GM19239 (cell line): ENCODE measurements at places on chromosomes 7 and 10.

DNA sequence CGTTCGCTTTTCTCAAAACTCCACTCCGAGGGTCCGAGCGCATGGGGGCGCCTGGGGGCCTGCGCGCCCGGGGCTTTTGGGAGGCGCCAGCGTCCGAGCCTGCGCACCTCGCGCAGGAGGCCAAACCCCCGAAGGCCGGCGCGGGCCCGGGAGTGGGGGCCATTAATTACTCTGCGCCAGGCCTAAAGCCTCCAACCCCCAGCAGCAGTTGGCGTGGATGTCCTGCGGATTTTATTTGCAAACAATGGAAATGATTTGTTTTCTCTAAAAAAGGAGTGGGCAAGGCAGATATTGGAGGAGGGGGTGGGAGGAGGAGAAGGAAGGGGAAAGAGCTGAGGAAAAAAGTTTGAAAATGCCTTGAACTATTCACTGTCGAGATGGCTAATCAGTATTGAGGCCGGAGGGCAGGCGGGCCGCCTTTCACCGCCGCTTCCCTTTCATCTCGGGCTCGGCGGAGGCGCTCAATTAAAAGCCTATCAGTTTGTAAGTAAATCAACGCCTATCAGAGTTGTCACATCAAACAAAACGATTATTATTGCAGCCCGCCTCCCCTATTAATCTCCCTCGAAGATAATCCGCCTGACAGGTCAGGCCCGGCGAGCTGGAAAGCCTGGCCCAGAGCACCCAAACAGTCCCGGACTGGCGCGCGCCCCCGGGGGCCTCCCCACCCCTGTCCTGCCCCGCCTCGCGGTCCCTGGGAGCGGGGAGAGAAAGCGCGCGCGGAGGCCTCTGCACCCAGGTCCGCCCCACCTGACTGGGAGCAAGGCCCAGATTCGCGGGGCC is 3.4 kb upstream of the ZNF503 start:
- no peak for DNase-seq

DNA sequence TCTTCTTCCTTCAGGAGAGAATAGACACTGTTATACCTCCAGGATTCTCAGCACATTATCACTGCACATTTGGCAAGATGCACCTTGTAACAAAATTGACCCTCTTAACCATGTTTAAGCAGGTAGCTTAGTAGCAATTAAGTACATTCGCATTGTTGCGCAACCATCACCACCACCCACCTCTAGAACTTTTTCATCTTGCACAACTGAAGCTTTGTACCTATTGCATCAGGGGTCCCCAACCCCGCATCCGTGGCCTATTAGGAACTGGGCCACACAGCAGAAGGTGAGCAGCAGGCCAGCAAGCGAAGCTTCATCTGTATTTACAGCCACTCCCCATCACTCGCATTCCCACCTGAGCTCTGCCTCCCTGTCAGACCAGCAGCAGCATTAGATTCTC is 29.9 kb upstream of the SMURF1 start:
- DNase-seq = no peak

GRCh38 chr7:108570146-108570755 is 577 bp downstream of the DNAJB9 start:
- no peak for DNase-seq

GRCh38 chr7:18430810-18431209 is 64.7 kb upstream of the HDAC9 start:
- DNase-seq = no peak

DNA sequence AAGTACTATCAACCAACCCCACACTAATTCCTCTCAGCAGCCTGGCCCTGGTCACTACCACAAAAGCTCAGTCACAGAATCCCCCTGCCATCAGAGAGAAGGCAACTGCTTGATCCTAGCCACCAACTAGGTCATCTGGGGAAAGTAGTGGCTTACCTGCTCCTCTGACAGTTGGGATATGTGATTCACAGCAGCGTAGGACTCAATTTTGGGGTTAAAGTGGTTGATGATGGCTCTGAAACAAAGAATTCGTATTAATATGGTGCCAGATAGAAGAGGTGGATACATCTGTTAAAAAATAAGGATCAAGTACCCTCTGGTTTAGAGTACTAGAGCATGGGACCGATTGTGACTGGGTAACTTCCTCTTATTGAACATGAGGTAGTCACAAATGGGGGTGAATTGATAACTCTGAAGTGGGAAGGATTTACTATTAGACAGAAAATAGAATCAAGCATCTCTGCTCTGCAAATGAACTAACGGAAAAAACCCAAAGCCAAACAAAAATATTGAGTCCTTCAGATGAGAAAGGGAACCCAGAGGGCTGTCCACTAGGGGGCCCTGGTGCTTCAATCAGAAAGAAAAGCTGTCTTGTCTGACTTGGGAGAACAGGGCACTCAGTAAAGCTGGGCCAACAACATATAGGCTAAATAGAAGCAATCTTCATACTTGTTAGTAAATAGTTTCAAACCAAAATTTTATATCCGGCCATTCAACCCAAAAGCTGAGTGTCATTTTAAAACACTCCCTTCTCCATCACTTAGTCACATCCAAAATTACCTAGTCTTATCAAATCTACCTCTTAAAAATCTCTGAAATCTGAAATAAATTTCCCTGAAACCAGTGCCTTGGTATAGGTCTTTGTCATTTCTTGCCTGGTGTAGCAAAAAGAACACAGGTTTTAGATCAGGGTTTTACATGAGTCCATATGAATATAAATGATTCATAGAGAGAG is 45.9 kb upstream of the KCNIP2 start:
- DNase-seq = peak; percentile 47

DNA sequence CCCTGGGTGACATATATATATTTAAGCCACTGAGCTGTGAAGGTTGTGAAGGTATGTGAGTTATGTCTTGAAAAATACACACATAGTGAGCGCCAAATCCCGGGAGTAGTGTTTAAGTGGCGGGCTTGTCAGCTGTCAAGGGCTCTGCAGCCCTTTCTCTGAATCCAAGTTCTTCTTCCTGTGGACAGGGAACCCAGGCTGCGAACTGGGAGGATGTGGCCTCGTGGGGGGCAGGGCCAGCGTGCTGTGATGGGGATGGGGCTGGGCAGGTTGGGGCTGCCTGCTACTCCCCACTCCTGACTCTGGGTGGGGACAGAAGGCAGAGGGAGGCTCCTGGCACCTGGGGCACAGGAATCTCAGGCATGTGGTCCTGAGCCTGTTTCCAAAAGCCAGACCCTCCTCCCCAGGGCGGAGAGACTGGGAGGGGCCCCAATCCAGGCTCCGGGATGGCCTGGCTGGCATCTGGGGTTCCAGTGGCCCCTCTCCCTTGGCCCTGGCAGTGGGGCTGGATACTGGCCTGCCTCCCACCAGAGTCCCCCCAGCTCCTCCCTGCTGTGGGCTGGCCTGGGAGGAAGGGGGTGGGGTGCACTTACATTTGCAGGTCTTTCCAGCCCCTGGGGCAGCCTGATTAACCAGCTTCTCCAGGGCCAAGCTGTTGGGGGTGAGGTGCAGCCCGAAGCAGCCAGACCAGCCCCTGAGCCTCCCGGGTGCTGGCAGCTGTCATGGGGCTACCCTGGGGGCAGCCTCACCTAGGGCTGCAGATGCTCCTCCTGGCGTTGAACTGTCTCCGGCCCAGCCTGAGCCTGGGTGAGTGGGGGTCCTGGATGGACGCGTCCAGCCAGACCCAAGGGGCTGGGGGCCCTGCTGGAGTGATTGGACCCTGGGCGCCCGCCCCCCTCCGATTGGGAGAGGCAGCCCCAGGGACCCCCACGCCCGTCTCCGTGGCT is at the start of gene UPK3B:
TSS of gene UPK3B (plus strand) at position 622 of the 947 bp plus-strand sequence. CDS start at position 723, 101 bp downstream.
- DNase-seq = no peak

GRCh38 chr7:70676243-70676642 is 455.7 kb upstream of the GALNT17 start:
- DNase-seq = no peak

DNA sequence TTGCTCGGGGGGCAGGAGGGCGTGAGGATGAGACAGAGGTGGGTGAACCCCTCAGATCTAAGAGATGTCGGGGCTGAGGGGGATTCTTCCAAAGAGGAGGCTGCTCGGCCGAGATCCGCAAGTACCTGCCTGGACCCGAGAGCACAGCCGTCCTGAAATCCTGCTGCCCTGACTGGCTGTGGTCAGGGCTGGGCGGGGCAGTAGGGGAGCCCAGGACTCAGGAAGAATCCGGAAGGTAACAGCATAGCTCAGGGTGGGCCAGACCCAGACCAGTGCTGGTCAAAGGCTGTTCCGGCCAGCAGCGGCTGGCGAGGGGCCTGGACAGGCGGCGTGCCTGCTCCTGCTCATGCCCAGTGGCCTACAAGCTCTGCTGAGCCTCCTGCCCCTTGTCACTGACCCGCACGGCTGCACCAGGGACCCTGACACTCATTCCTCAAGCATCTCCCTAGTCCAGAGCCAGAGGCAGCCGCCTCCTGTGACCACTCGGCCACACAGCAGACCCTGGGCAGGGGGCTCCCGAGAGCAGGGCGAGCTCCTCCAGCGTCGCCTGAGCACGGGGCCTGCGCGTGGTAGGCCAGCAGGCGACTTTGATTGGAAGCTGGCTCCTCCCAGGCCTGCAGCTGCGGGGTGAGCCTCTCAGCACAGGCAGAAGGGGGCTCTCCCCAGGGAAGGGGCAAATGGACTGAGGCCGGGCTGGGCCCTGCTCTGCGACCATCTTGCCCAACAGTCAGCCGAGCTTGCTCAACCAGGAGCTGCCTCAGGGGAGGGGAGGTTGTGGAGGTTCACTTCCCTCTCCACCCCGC is 3.1 kb upstream of the ADAP1 start:
- DNase-seq = no peak

DNA sequence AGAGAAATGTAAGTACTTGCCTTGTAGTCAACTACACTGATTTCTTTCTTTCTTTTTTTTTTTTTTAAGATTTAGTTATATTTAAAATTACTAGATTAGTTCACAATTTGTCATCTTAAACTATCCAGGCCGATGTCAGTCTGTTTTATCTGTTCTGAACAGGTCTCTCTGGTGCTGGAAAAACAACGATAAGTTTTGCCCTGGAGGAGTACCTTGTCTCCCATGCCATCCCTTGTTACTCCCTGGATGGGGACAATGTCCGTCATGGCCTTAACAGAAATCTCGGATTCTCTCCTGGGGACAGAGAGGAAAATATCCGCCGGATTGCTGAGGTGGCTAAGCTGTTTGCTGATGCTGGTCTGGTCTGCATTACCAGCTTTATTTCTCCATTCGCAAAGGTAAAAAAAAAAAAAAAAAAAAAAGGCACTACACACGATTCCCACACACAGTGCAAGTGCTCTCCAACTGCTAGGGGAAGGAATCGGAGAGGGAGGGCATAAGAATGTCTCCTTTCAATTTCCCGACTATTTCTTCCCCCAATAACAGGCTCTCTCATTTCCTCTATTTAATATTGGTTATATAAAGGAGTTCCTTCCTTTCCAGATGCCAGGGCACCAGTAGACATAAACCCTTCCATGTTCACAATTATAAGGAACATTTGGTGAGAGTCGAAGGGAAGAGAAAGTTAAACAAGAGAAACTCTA is 53.4 kb downstream of the PAPSS2 start:
- DNase-seq = no peak

DNA sequence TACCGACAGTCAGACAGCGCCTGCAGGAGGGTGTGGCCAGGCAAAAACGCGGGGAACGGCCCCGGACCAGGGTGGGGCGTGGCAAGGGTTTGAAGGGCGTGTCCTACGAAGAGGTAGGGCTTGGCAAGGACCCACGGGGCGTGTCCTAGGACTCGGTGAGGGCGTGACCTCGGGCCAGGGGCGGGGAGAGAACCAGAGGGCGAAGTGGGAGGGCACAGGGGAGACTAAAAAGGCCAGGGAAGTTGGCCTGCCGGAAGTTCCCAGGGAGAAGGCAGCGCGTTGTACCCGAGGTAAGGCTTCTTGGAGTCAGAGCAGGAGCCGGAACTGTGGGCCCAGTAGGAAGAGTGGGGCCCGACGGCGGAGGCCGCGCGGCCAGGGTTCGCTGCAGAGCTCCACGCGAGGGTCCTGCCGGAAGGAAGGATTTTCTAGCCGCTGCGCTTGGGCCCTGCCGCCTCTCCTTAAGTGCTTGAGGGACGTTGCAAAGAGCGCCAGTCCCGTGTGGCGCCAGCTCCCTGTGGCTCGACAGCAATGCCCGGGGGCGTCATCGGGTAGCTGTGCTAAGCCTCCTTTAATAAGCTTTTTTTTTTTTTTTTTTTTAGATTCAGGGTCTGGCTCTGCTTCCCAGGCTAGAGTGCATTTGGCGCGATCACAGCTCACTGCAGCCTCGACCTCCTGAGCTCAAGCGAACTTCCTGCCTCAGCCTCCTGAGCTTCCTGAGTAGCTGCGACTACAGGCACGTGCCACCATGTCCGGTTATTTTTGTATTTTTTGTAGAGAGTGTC is at the start of gene PTER:
TSS of gene PTER (plus strand) at position 253 of the 782 bp plus-strand sequence. CDS start 47,375 bp downstream, outside the sequence.
- DNase-seq = peak; percentile 72

- no peak for DNase-seq
These were observed 65.3 kb downstream of the DGKB start for GRCh38 chr7:14837216-14837615.

DNA sequence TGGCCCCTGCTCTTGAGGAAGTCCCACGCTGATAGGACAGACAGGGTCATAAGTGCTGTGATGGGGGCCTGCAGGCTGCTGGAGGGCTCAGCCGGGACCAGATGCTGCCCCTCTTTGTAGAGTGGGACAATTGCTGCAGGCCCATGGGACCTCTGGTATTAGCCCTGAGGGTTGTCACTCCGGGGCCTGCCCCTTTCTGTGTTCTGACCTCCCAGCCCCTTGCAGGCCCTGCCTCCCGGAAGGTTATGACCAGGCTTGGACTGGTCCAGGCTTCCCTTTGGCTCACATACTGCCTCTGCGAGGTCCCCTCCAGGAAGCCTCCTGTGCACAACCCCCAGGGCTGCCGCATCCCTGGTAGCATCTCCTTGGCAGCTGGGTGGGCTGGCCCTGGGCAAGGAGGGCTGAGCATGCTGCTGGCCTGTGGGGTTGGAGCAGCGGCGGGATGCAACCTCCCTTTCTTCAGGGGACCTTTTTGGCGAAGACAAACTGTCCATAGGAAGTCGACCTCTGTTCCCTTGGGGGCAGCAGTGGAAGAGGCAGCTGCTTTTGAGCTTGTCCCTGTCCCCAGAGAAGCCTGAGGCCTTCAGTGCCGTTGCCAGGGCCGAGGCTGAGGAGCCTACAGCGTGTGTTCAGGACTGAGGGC is 8.8 kb downstream of the LIMK1 start:
- no peak for DNase-seq

GRCh38 chr7:148290538-148290937 is 300.0 kb upstream of the C7orf33 start:
- DNase-seq = no peak

DNA sequence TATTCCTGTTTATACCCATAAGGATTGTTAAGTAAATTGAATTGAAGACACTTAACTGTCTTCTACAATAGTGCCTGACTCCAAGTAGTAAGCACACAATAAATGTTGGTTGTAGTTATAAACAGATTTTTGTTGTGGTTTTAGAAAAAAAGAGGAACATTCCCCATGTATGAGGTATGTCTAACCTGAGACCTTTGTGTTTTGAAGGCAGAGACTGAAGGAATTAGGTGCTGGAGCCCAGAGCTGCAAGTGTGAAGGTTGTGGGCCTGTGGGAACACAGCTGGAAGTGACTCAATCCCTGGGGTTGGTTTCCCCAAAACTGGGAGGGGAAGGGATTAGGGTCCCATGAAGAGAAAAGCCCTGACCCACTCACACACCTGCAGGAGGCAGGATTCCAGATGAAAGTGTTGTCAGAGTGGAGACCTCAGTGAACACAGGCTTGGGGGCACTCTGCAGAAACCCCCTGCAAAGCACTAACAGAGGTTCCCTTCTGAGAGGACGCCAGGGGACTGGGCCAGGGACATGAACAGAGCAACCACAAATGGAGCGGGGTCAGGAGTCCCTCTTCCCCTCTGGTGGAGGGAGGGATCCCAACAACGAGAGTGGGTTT is 265.1 kb upstream of the KLF14 start:
- DNase-seq = no peak
